Pulmonary artery endothelial cell (primary cell): ENCODE measurements at places on chromosomes 2 and 18. TPM values are rescaled to one million over a fixed set of nuclear protein-coding genes. Genes with fewer than 3 reads are reported as not detected.

NMUR1 gene
- total RNA-seq = not detected in 2 replicates

MRPL19 gene
- 46.0 and 58.1 TPM in 2 replicates for total RNA-seq

KIF1A gene
- 0.07 TPM in 1 of 2 replicates, not detected in the other for total RNA-seq

NABP1 gene
- 40.8 and 42.5 TPM in 2 replicates for total RNA-seq

SMYD5 gene
- total RNA-seq = 15.0 and 19.8 TPM in 2 replicates

CFAP65 gene
- under 0.01 TPM in 1 of 2 replicates, not detected in the other for total RNA-seq

RAPGEF4 gene
- total RNA-seq = 5.3 and 6.1 TPM in 2 replicates

GALNT13 gene
- 0.39 and 0.46 TPM in 2 replicates for total RNA-seq

CAPG gene
- 73.1 and 75.6 TPM in 2 replicates for total RNA-seq

FOXD4L1 gene
- 0.07 and 0.11 TPM in 2 replicates for total RNA-seq

PROKR1 gene
- not detected in 2 replicates for total RNA-seq

LAMA1 gene
- total RNA-seq = under 0.01 and 0.07 TPM in 2 replicates

CCDC148 gene
- 0.28 TPM in 1 of 2 replicates, not detected in the other for total RNA-seq

LRP2 gene
- under 0.01 and 0.11 TPM in 2 replicates for total RNA-seq

DNA sequence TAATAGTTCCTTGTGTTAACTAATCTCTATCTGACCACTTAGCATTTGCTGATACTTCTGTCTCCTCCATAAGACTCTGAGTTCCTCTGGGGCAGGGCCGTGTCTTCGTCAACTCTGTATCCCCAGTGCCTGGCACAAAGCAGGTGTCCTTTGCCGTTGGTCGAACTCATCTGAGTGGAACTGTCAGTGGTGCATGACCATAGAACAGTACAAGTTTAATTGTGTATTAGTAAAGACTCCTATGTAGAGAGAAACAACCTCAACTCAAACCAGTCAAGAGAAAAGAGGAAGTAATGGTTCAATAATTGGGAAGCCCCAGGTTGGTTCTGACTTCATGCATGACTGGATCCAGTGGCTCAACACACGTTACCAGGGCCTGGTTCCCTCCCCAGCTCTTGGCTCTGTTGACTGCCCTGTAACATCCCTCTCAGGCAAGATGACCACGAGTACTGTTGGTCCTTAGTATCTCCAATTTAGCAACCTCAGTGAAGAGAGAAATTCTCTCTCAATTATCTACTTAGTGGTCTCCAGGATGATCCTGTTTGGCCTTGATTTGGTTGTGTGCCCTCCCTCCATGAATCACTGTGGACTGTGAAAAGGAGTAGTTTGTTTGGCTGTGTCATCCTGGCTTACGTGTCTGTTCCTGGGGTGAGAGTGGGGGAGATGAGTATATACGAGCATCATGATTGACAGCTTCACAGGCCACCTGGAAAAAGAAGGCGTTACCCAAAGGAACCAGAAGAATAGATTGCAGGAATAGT lies 58.5 kb upstream of the MSH6 start:
- no peak for DNase-seq

GRCh38 chr18:73414598-73414997 lies 546.8 kb upstream of the NETO1 start:
- no peak for DNase-seq

DNA sequence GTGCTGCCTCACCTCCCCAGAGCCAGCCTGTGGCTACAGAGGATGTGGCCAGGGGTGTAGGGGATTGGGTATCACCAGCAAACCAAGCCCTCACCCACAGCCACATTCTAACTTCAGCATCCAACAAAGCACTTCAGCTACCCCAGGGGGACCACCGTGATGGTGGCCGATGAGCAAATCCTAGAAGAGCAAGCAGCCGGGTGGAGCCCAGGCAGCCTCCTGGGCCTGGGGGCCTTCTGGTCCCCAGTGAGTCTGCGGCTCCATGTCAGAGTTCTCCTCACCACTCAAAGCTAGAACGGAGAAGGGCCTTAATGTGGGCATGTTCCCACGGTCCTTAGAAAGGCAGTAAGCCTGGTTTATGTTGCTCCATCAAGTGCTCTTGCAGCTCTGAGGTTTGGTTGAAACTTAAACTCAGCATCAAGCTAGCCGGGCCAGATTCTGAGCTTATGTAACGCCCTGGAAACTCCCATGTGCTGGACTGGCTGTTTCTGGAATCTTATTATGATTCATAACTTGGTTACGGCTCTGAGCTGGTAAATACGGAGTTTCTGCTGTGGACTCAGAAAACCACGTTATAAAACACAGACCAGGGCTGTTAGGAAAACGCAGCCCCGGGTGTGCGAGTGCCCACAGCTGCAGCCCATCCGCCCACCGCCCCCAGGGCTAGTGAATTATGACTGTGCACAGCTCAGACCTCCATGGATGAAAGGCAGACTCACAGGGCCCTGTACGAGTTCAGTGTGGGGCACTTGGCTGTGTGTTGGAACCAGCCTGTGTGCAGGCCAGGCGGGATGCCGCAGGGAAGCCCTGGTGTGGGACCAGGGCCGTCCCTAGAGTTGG lies 99.8 kb downstream of the SEPTIN10 start:
- no peak for DNase-seq

DNA sequence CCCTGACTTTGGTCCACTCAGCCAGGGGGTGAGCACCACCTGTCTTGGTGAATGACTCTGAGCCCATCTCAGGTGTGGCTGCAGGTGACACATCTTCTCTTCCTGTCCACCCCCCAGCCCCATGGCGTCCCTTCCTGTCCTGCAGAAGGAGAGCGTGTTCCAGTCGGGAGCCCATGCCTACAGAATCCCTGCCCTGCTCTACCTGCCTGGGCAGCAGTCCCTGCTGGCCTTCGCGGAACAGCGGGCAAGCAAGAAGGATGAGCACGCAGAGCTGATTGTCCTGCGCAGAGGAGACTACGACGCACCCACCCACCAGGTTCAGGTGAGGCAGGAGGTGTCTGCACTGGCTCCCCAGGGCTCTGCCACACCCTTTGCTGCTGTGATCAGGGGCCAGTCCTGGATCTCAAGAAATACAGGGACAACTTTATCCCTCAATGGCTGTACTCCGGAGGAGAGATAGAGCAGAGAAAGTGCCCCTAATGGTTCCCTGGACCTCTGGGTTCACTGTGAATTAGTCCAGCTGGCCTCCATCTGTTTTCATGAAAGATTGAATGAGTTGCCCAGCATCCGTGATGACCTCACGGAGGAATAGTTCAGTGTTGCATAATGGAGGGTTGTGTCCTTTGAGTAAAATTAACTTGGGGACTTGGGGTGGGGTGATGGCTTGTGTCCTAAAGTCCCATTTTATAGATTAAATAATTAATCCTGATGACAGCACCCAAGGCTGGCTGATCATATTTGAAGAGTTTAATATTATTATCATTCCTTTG lies at the start of gene NEU2:
Gene NEU2, plus strand, starts transcription at position 122 of the 770 bp plus-strand sequence. Its CDS starts 0 bp downstream, at position 122.
- no peak for DNase-seq

- DNase-seq = no peak
These were observed 14.6 kb downstream of the SCLY start for GRCh38 chr2:238075397-238075796.

DNA sequence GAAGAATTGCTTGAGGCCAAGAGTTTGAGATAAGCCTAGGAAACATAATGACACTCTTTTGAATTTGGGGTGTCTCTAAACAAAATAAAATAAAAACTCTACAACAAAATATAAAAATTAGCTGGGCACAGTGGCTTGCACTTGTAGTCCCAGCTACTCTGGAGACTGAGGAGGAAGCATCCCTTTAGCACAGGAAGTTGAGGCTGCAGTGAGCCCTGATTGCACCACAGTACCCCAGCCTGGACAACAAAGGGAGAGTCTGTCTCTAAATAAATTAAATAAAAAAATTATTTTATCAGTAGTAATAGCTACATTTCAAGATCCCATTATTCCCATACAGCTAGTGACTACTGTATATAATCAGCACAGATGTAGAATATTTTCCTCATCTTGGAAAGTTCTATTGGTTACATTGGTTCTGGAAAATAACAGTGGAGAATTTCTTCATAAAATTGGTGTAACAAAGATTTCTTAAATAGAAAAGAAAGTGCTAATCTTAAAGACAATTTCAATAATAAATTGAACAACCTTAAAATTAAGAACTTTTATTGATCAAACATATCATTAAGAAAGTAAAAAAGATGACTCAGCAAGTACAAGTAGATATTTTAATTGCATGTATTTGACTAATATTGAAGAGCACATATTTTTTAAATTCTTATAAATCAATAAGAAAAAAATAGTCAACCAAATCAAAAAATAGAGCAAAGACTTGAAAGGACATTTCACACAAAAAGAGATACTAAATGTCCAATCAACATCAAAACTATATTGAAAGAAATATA lies 90.4 kb upstream of the KYNU start:
- DNase-seq = no peak

DNA sequence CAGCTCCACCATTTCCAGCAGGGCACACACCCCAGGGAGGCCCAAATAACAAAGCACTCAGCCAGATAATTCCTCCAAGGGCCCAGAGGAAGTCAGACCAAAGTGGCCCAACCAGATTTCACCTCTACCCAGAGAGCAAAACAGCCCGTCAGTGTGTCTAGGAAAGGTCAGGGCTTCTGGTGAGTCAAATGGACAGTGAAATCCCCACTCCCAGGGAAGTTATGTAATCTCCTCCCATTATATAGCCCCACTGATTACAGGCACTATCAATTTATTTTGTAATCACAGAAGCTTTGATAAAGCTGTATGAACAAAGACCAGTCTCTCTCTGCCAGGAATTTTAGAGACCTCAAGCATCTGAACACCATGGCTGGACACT lies 4.0 kb downstream of the B4GALT6 start:
- no peak for DNase-seq

- no peak for DNase-seq
These were observed 11.1 kb downstream of the SCN3A start for GRCh38 chr2:165192729-165193128.

- DNase-seq = no peak
These were observed 780.1 kb upstream of the LINC00305 start for GRCh38 chr18:64929036-64929435.

DNA sequence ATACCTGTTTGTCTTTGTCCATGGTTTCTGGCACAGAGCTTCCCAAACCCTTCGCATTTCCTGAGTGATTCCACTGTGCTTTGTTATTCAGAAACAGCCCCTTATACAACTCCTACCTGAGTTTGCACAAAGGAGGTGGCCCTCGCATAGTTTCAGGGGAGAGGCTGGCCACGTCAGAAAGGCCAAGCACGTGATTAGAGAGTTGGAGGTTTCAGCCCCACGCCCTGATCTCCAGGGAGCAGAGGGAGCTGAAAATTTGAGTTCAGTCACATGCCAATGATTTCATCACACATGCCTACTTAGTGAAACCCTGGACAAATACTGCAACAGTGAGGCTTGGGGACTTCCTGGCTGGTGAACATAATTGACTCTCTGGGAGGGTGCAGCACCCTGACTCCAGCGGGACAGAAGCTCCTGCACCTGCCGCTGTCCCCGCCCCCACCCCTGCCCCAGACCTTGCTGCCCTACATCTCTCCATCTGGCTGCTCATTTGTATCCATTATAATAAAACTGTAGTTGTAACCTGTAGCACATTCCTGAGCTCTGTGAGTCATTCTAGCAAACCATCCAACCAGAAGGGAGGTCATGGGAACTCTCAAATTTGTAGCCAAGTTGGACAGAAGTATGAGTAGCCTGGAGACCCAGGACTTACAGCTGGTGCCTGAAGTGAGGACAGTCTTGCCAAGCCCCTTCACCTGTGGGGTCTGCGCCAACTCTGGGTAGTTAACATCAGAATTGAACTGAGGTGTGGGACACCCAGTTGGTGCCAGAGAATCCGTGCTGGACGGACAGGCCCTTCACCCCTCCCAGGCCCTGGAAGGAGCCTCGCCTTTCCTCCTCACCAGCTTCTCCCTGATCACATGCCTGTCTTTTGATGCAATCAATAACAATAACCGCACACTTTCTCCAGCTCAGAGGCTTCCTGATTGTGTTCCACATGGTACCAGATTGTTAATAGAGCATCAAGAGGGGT lies 224.3 kb downstream of the ANAPC1 start:
- no peak for DNase-seq

DNA sequence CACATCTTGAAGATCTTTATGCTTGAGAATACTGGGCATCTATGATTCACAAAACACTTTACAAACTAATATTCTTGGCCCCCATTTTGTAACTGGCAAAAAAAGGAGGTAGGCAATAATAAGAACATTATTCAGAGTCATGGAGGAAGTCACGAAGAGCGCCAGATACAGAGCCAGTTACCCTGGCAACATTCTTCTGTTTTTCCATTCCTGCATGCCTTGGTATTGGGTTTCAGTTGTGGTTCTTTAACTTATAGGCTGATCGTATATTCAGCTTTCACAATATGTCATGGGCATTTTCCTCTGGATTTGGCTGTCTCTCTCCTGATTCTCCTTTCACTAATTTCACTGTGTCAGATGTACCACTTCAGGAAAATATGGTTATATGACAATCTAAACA lies 234.7 kb downstream of the HRH4 start:
- DNase-seq = no peak

DNA sequence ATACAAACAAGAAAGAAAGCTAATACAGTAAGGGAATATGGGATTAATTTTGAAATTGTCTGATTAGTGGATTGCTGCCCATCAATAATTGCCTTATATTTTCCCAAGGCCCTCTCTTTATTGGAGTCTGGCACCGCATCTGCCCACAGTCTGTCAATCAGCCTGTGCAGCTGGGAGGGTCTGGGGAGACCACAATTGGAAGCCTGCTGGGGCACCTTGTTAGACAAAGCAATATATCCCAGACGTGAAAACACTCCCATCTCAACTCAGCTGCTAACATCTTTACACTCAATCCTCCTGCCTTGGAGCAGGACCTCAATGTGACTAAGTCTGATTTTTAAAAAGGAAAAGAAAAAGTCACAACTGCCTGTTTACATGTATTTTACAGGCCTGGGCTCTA lies 258.6 kb downstream of the SRBD1 start:
- DNase-seq = no peak

- no peak for DNase-seq
These were observed 55.6 kb upstream of the FZD5 start for GRCh38 chr2:207825045-207825954.

- no peak for DNase-seq
These were observed 4.0 kb downstream of the IFT172 start for GRCh38 chr2:27485496-27485895.

DNA sequence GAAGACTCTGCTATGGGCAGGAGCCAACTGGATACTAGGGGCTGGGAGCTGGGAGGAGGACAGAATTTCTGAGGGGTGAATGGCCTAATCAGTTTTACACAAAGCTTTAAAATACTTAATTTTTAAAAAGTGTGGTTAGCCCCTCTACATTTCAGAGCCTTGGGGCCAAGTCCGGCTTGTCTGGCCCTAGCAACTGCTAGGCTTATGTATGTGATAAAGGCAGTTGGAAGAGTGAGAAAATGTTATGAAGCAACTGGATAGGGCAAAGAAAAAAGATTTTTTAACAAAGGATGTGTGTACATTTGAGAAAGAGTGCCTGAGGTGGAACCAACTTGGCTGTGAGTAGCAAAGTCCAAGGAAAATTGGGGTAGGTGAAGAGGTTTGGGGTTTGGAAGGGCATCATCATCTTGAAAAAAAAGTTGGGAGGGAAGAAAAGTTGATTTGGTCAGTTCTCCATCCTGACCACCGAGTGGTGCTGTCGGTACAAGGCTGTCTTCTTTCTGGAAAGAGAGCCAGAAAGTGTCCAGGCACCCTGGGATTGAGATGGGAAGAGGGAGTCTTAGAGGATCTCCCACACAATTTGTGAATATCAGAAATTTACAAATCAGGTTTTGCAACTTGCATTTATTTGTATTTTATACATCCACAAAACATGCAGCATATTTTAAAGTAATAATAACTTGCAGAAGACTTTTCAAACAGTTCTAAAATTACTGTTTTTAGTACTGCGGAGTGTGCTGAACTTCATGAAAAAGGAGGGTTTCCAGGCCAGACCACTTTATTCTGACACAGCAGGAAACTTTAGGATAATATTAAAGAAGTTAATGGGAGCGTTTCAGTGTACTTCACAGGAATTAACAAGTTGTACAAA lies 10.5 kb upstream of the CDK15 start:
- no peak for DNase-seq
